ENCODE measurements at places on chromosomes 1 and 21.

DNA sequence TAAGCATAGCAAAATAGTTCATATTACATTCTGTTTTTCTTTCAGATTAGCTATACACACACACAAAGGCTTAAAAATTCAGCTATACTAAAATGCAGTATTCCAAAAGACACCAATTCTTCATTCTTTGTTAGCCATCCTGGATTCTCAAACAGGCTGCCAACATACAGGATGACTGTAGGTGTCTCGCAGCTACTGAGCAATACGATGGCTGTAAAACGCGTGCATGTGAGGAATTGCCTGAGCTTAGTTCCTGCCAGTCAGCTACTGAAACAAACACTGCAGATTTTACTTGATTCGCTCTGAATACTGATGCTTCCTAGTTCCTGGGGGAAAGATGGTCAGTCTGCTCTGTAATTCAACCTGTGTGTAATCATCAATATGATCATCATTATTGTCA is 24.7 kb upstream of the HMGN1 start:
- no peak for DNase-seq

GRCh38 chr1:156964441-156964840 is 44.0 kb downstream of the LRRC71 start:
- DNase-seq, result no peak

DNA sequence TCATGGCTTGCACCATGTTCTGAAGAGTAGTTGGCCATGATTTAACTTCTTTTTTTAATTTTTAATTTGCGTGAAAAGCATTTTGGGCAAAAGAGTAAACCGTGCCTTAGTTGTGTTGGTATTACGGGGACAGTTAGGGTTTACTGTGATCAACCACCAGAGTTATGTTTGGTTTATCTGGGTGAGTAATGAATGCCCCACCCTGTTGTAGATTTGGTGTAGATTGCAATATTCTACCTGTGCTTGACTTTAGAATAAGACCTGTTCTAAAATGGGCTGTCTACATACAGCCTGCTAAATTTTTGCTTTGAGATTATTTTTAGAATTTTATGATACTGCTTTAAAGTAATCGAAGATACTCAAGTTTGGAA is 1.4 kb downstream of the USP25 start:
- DNase-seq, result no peak

GRCh38 chr1:201732351-201732750 is 96.6 kb upstream of the IPO9 start:
- no peak for DNase-seq

GRCh38 chr1:151187205-151187604 is 2.8 kb downstream of the VPS72 start:
- DNase-seq, result no peak

- no peak for DNase-seq
These were observed 83.4 kb downstream of the FOXD2 start for GRCh38 chr1:47521034-47521881.

DNA sequence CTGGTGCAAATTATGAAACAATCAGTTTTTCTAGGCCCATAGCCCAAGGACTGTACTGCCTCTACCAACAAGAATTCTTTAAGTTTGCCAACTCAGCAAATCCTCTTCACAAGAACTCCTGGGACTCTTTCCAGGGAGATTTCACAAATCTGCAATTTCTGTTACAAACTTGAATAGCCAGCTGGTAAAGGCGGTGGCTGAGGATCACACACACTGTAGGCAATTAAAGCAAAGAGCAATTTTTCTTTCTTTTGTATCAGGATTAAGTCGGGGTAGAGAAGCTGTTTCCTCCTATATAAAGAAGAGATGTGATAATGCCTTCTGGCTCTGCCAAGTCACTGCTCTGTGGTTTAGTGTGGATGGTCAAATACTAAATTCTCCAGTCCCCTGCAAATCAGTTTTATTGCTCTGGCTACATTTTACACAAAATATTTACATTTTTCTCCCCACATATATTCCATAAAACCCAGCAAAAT is 1.7 kb downstream of the ALDH9A1 start:
- DNase-seq, result no peak

GRCh38 chr1:179380299-179380698 is 14.5 kb downstream of the AXDND1 start:
- no peak for DNase-seq

- DNase-seq, result no peak
These were observed 1.9 kb downstream of the SH2D2A start for GRCh38 chr1:156814571-156815260.

DNA sequence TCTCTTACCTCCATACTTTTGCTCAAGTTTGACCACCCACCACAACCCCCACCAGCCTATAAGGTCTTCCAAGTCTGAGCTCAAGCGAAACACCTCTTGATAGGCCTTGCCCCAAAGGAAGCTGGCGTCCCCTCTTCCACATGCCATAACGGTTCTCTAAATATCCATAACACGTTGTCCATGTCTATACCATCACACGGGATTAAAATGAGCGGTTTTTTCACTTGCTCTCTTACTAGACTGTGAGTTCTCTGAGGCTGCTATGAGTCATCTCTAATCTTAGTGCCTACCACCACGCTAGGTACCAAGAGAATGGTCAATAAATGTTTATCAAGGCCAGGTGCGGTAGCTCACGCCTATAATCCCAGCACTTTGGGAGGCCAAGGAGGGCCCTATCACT is 41.0 kb downstream of the WASF2 start:
- DNase-seq, result no peak

DNA sequence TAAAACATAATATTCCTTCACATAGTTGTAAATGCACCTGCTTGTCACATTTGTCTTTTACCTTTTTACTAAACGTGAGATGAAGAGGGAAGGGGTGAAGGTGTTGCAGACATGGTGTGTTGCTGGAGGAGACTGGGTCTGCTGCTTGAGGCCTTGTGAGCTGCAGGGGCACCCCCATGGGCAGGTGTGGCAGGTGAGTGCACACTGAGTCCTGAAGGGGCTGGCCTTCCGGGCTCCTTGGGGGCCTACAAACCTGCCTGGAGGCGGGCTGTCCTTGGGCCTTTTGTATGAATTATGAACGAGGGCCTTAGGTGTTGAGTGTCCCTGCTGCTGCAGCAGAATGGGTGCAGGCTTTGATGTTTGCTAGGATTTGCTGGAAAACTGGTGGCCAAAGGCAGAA is 3.8 kb downstream of the PCNT start:
- DNase-seq, result no peak
